Activated T-cell treated with anti-CD3 and anti-CD28 coated beads, Interleukin-2, amount 50 U/mL, for 72 hours (primary cell): ENCODE measurements at places on chromosomes 5 and 9. TPM values are rescaled to one million over a fixed set of nuclear protein-coding genes. Genes with fewer than 3 reads are reported as not detected.

DNA sequence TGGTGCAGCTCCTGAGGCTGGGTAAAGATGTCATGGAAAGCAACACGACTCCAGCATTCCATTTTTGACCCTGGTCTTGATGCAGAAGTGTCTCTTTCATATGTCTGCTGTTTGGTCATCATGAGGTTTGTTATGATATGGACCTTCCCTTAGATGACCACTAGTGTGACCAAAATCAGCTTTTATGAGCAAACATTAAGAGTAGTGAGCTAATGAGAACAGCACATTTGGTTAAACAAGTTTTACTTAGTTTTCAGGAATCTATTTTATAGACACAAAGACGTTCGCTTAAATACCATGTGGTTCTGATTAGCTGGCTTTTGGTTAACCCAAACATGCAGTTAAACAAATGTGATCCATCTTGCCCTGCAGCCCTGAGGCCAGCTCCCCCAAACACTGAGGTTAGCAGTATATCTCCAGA lies 56.7 kb upstream of the ACTBL2 start:
- H3K4me1 ChIP-seq = peaks cover 19% of the 10 kb centered on the region
- H3K4me3 ChIP-seq = no peak overlapping the region
- peaks cover 18% of the 10 kb centered on the region for H3K27me3 ChIP-seq
- H3K27ac ChIP-seq = no peak overlapping the region

DNA sequence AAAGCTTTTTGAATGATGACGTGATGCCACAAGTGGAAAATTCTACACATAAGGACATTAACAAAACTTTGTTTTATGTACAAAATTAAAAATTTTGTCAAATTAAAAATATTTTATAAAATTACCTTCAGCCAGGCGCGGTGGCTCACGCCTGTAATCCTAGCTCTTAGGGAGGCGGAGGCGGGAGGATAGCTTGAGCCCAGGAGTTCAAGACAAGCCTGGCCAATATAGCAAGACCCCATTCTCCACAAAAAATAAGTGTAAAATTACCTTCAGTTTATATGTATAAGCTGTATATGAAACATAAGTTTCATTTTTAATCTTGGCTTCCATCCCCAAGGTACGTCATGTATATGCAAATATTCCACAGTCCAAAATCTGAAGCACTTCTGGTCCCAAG lies 40.9 kb downstream of the CDK7 start:
- no peaks in the 10 kb centered on the region for H3K27me3 ChIP-seq
- H3K4me3 ChIP-seq = no peak overlapping the region
- no peak for DNase-seq
- peaks cover 6% of the 10 kb centered on the region for H3K4me1 ChIP-seq

DNA sequence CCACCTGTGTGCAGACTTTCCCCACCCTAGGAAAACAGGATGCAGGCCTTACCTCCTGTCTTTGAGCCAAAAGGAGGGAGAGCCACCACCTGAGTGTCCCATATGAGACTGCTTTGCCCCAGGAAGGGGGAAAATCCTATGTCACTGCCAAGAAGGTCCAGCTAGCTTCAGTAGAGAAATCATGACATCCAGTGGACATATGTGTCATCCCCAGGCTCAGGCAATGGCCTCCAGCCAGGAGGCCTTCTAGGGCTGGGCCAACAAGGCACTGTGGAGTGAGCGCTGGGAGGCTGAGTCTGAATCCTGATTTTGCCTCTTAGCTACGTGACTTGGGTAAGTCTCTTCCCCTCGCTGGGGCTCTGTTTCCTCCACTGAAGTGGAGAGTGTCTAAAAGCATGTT lies 60.2 kb downstream of the SMIM23 start:
- no peaks in the 10 kb centered on the region for H3K4me1 ChIP-seq
- no peak overlapping the region for H3K27ac ChIP-seq
- H3K4me3 ChIP-seq = no peak overlapping the region
- H3K27me3 ChIP-seq = no peaks in the 10 kb centered on the region
- DNase-seq = no peak

GRCh38 chr9:136308702-136309053 lies 4.8 kb upstream of the CCDC187 start:
- H3K4me3 ChIP-seq = no peak overlapping the region
- no peak overlapping the region for H3K27ac ChIP-seq
- DNase-seq = no peak
- no peaks in the 10 kb centered on the region for H3K36me3 ChIP-seq

DNA sequence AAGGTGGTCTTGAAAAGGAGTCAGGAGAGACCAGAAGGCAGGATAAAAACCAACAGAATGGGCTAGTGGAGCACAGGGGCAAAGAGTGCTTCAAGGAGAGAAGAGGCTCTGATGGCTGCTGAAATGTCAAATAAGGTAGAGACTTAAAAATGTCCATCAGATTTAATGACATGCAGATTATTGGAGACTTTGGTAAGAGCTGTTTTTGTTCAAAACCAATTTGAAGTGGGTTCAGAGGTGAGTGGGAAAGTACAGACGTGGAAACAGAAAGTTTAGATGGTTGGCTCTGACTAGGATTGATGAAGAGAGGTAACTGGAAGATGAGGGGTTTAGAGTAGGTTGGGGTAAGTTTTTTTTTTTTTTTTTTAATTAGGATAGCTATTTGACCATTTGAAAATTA lies 14.1 kb downstream of the SLC25A46 start:
- H3K27ac ChIP-seq = peak overlapping the region; percentile 97
- no peak for DNase-seq
- no peaks in the 10 kb centered on the region for H3K27me3 ChIP-seq
- H3K4me1 ChIP-seq = peaks cover 51% of the 10 kb centered on the region
- H3K4me3 ChIP-seq = peak overlapping the region; percentile 88

DNA sequence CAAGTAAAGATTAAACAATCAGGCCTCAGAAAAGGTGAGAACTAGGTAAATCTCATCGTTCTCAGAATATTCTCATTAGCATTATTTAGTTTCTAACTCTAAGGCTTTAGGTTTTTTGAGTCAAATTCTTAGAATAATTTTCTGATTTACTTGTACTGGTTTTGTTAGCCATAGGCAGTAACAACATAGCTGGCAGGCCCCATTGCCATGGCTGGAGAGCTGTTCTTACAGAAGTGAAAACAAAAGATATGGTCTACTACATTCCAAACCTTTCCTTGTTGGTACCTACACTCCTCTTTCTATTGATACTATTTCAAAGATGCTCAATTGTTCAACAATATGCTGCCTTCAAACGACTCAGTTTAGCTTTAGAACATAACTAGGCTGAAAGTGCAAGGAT lies 27.3 kb downstream of the IFNW1 start:
- peaks cover 4% of the 10 kb centered on the region for H3K4me1 ChIP-seq
- H3K4me3 ChIP-seq = no peak overlapping the region
- DNase-seq = no peak

DNA sequence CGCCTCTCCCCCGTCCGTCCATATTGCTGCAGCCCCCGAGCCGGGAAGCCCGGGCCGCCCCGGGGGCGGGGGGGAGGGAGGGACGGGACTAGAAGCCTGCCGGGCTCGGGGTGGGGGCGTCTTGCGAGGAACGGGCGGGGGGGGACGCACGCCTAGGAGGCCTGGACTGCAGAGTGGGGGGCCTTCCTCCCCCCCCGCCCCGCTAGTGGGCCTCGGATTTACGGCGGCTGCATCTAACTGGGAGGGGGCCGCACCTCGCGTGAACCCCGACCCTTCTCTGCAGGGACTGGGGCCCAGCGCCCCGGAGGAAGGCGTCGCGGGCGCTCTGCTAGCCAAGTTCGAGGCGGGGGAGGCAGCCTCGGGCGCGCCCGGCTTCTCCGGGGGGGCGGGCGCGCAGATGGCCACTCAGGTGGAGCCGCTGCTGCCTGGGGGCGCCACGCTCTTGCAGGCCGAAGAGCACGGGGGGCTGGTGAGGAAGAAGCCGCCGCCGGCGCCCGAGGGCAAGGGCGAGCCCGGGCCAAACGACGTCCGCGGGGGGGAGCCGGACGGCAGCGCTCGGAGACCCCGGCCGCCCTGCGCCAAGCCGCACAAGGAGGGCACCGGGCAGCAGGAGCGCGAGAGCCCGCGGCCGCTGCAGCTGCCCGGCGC lies at the start of gene LARP1:
Gene LARP1 (plus strand): TSS at position 17 of the 648 bp plus-strand sequence. CDS start 381 bp downstream, at position 398.
- H3K27ac ChIP-seq = peak within 1 kb of the TSS; percentile 99
- H3K4me1 ChIP-seq = peaks cover 40% of the 10 kb centered on the region
- peaks cover 8% of the 10 kb centered on the region for H3K36me3 ChIP-seq
- DNase-seq = peak; percentile 41
- peak within 1 kb of the TSS; percentile 93 for H3K4me3 ChIP-seq

- H3K27ac ChIP-seq = no peak overlapping the region
- DNase-seq = no peak
- no peak overlapping the region for H3K4me3 ChIP-seq
Measured at GRCh38 chr5:1410156-1411014, 34.9 kb downstream of the SLC6A3 start.

DNA sequence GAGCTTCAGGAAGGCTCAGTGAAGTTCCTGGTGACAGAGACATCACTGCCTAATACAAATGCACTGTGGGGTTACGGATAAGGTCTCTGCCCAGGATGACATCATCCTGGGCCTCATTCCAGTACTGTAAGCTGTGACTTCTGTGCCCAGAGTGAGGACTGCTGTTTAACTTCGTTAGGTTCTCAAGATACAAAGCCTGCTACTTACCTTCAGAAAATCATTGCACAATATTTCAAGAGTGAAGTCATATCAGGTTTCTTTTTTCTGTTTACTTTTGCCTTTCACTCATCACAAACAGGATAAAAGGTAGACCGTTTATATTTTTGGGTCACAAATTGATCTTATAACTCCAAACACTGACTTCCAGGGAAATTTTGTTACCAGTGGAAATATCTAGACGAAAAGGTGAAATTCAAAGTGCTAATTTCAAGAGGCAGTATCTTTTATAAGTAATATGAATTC lies 241.2 kb downstream of the PIK3R1 start:
- no peaks in the 10 kb centered on the region for H3K36me3 ChIP-seq
- no peak overlapping the region for H3K4me3 ChIP-seq
- no peak overlapping the region for H3K27ac ChIP-seq
- H3K27me3 ChIP-seq = peaks cover 18% of the 10 kb centered on the region

DNA sequence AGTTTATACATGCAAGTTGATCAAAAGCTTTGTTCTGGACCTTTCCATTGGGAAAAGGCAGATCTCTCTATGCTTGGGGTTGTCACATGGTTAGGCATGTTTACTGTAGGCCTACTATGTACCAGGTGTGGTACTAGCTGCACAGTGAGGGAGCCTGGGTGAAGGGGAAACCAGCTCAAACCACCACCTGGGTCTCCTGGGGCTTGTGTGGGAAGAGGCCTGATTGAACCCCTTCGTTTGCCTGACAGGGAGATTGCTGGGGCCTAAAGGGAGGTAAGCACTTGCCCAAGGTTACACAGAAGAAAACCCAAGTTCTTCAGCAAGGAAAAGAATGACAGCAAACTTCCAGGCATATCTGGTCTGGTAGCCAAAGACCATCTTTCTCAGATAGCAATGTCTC lies 145.9 kb downstream of the MELK start:
- H3K4me3 ChIP-seq = no peak overlapping the region
- H3K27ac ChIP-seq = no peak overlapping the region
- DNase-seq = no peak
- H3K27me3 ChIP-seq = peaks cover 11% of the 10 kb centered on the region

- peak overlapping the region; percentile 46 for H3K27ac ChIP-seq
- no peak overlapping the region for H3K4me3 ChIP-seq
- DNase-seq = no peak
Measured at GRCh38 chr9:123162791-123163345, 105.5 kb downstream of the STRBP start.

DNA sequence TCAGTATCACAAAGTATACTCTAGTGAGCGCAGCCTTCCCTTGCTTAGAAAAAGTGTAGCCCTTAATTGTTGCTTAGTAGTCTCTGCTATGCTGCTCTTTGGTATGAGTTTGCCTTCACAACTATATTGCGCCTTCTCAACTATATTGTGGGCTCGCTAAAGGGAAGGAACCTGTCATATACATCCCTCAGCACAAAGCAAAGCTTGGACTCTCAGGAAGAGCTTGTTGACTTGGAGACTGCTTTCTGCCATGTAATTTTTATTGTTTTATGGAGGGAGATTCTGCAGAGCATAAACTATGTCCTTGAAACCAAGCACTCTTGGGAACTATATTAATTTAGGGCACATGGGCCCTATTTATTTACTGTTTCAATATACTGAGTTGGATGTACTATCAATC lies 119.1 kb upstream of the HAPLN1 start:
- H3K27me3 ChIP-seq = no peaks in the 10 kb centered on the region
- DNase-seq = no peak
- no peaks in the 10 kb centered on the region for H3K4me1 ChIP-seq
- no peak overlapping the region for H3K4me3 ChIP-seq
- H3K27ac ChIP-seq = no peak overlapping the region

- peaks cover 22% of the 10 kb centered on the region for H3K4me1 ChIP-seq
- no peaks in the 10 kb centered on the region for H3K27me3 ChIP-seq
- no peak overlapping the region for H3K4me3 ChIP-seq
- H3K36me3 ChIP-seq = peaks cover 6% of the 10 kb centered on the region
- DNase-seq = peak; percentile 71
- H3K27ac ChIP-seq = no peak overlapping the region
Measured at GRCh38 chr5:168747987-168748777, 169.0 kb upstream of the PANK3 start.

DNA sequence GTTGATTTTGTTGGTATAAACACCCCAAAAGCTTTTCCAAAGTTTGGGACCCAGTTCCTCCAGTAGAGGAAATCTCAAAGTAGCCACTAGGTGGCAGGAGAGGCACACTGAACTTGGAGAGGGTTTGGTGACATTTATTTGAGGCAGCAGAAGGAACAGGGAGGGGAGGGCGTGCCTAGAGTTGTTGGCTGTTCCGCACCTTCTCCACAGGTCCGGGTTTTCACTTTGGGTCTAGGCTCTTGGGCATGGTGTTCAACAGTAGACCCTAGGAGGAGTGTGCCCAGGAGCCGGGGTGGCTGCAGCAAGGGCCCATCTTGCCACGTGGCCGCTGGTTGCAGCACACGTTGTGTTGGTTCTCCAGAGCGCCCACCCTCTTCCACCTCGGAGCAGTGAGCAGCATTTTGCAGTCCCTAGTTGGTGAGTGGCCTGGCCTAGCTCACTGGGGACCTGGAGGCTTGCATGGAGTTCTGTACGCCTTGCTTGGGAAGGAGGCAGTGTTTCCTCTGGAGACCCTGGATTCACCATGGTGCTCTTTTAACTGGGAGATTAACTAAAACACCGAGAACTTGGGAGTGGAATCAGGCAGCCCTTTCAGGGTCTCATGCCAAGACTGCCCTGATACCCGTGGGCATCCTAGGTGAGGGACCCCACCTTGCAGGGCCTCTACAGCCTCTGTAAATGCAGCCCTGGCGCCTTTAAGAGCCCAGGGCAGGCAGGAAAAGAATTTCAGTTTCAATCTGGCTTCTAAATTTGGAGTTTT lies 28.2 kb downstream of the PTPA start:
- DNase-seq = peak; percentile 82
- peak overlapping the region; percentile 73 for H3K27ac ChIP-seq
- H3K36me3 ChIP-seq = no peaks in the 10 kb centered on the region

- H3K36me3 ChIP-seq = no peaks in the 10 kb centered on the region
- DNase-seq = no peak
- H3K4me3 ChIP-seq = no peak overlapping the region
- H3K4me1 ChIP-seq = no peaks in the 10 kb centered on the region
Measured at GRCh38 chr9:117278471-117279035, 136.3 kb downstream of the ASTN2 start.

GRCh38 chr9:83024506-83025125 lies 38.3 kb downstream of the RASEF start:
- no peak overlapping the region for H3K4me3 ChIP-seq
- no peak overlapping the region for H3K27ac ChIP-seq
- no peaks in the 10 kb centered on the region for H3K4me1 ChIP-seq
- DNase-seq = no peak
- H3K27me3 ChIP-seq = no peaks in the 10 kb centered on the region

OBP2A gene
- total RNA-seq = not detected

SPTAN1 gene
- total RNA-seq = 289 TPM

IFNK gene
- total RNA-seq = not detected

SPAAR gene
- total RNA-seq = not detected

NUTM2G gene
- not detected for total RNA-seq

FOXD4 gene
- 0.38 TPM for total RNA-seq

SGTB gene
- total RNA-seq = 34.6 TPM

SLC6A18 gene
- not detected for total RNA-seq

CRHBP gene
- 0.67 TPM for total RNA-seq

GZMA gene
- total RNA-seq = 25.1 TPM
